ENCODE measurements at places on chromosomes 5 and 9.
A peak's percentile ranks its signal among the peaks of the same experiment; 100 is the strongest.

DNA sequence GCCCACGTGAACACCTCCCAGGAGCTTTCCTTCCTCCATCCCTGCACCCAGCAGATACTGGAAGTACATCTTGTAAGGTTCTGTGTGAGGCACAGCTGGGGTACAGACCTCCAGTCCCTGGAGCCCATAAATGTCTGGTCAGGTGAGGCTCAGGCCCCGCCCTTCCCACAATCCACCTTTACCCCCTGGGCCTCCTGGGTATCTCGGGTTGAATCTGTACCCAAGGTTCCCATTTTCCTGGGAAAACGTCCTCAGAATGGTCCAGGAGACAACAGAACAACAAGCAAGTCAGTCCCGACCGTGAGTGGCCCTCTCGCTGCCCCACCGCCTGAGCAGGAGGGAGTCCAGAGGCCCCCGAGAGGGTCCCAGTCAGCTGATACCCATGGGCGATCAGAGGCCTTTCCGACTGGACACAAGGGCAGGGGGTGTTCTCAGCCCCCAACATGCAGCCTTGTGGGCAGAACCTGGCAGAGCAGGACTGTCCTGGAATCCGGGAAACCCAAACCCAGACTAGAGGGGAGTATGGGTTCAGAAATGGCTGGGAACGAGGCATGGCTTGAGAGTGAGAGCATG, 4.3 kb downstream of the SPATA31E1 start:
- no peak for DNase-seq

DNA sequence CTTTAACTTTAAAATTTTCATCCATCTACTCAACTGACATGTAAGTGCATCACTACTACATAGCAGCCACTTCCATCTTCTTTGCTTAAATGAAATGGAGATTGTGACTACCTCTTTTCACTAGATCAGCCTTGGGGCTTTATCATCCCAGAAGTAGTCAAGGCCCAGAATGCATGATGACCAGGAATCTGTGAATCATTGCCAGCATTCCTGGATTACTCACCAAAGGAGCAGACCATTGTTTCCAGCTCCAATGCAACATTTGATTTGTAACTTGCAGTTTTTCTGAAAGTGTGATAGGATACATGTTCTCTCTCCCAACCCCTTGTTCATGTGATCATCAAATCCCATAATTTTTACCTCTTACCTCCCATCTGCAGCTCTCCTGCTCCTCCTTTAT, 65.1 kb downstream of the PLPPR1 start:
- DNase-seq: no peak

DNA sequence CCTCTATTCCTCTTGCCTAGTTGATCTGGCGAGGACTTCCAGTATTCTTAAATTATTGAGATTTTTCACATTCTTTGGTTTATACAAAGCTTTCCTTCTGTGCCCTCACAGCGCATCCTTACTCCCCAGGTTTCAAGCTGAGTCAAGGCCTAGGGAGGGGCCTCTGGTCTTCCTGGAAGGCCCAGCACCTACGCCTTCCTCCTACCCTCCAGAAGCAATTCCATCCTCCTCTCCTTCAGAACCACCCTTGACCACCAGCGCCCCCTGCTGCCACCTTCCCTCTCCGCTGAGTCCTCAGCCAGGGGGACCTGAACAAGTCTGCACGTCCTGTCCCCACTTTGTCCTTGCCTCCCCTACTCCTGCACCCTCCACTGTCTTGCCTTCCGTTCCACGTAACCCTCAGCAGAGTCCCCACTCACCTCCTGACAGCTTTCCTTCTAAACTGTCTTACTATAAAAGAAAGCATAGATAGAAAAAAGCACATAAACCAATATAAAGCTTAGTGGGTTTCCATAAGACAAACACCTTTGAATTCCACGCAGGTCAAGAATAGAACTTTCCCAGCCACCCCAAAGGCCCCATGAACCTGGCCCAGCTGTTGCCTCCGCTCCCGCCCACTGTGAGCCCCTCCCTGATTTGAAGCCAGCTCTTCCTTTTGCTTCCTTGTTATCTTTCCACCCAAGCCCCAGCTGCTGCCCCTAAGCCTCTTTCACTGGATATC, 63.0 kb upstream of the CTSL start:
- peak; percentile 42 for DNase-seq

- DNase-seq: no peak
These were observed 49.7 kb upstream of the NKD2 start for GRCh38 chr5:958701-959571.

- no peak for DNase-seq
These were observed 373.3 kb downstream of the ARHGEF28 start for GRCh38 chr5:73999297-73999696.

DNA sequence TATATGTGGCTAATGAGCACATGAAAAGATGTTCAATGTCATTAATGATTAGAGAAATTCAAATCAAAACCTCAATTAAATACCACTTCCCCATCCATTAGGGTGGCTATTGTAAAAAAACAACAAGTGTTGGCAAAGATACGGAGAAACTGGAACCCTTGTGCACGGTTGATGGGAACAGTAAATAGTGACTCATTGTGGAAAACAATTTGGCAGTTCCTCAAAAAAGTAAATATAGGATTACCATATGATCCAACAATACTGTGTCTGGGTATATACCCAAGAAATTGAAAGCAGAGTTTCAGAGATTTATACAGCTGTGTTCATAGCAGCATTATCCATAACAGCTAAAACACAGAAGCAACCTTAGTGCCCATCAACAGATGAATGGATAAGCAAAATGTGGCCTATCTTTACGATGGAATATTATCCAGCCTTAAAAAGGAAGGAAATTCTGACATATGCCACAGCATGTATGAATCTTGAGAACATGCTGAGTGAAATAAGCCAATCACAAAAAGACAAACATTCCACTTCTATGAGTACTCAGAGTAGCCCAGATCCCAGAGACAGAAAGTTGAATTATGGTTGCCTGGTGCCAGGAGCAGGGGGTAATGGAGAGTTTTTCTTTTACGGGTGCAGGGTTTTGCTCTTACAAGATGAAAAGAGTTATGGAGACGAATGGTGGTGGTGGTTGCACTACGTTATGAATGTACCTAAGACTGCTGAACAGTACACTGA, 41.4 kb upstream of the LRRC14B start:
- DNase-seq: no peak

DNA sequence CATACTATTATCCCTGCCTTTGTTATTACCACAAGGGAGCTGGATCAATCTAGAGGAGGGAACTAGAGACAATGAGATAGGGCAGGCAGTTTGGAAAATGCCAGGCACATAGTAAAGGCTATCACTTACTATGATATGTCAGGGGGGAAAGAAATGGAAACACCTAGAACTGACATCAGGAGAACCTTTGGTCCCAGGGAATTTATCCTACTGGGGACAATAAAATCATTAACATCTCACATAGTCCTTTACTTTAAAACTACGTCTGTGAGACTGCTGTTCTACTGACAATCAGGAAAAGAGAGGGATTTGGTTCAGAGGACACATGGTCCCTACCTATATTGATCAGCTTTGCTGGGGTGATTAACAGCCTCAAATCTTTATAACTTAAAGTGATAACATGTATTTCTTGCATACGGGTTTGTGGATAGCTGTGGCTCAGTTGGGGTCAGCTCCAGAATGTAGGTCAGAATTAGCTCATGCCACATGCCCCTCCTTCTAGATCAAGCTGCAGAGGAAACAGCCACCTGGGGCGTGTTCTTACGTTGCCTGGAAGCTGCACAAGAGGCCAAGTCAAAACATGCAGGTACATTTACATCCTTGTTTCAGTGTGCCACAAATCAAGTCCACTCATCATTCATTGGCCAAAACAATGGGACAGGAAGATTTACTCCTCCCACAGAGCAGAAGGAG, 43.9 kb upstream of the ALDOB start:
- DNase-seq: no peak

Data from MV-4-11 (cell line).